A549 treated with DMSO at 1 μM for 4 hours (cell line): ENCODE measurements at places on chromosomes 13 and 19. TPM values are rescaled to one million over a fixed set of nuclear protein-coding genes. Genes with fewer than 3 reads are reported as not detected.

The ZNF256 gene
- 1.1 to 1.4 TPM (median 1.2 TPM) in 5 replicates for total RNA-seq

The OR10H1 gene
- total RNA-seq: not detected in 5 replicates

The TMED1 gene
- 25.2 to 30.2 TPM (median 28.9 TPM) in 5 replicates for total RNA-seq

The FGF21 gene
- total RNA-seq: not detected in 5 replicates

The ZNF433 gene
- total RNA-seq: not detected in 5 replicates
